ENCODE measurements at places on chromosomes 12 and 14. TPM values are rescaled to one million over a fixed set of nuclear protein-coding genes. Genes with fewer than 3 reads are reported as not detected.

TAS2R30 gene
- 0.32 TPM for total RNA-seq

GRCh38 chr12:94418517-94418916, 41.1 kb downstream of the CEP83 start:
- DNase-seq = no peak

- no peak for DNase-seq
Measured at GRCh38 chr14:104953097-104953496, 25.1 kb downstream of the AHNAK2 start.

- peak; percentile 26 for DNase-seq
Measured at GRCh38 chr14:99481745-99482099, 513 bp downstream of the CCNK start.

GRCh38 chr14:75831952-75832351, 149.8 kb downstream of the TGFB3 start:
- peak; percentile 84 for DNase-seq

DNA sequence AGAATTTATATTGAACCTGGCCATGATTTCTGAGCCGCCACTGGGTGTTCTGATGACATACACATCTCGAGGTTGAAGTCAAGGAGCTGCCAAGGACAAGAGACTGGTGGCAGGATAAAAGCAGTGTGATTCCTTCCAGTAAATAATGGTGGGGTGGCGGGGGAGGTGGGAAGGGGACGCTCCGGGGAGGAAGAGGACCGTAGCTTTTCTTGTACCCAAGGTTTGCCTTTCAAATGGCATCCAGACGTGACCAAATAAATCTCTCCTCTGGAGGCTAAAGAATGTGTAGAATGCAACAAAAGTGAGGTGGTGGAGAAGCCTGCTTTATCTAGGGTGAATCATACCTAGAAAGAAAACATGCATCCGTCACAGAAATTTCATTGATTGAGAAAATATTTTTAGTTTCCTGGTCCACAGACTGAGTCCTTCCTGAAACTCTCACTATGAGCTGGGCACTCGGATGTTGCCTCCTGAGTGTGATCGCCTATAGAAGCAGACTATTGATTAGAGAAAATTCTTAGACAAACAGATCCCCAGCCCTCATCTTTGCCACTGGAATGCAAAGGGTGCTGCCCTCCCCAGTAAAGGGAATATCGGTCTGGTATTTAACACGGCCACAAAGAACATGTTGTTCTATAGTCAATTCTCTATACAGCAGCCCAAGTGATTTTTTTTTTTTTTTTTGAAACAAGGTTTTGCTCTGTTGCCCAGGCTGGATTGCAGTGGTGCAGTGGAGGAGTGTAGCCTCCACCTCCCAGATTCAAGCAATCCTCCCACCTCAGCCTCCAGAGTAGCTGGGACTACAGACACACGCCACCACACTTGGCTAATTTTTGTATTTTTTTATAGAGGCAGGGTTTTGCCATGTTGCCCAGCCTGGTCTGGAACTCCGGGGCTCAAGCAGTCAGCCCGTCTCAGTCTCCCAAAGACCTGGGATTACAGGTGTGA, 112.1 kb downstream of the DPF3 start:
- DNase-seq = peak; percentile 78

Data from LHCN-M2 (cell line).